ENCODE measurements at places on chromosomes 16 and 17.

DNA sequence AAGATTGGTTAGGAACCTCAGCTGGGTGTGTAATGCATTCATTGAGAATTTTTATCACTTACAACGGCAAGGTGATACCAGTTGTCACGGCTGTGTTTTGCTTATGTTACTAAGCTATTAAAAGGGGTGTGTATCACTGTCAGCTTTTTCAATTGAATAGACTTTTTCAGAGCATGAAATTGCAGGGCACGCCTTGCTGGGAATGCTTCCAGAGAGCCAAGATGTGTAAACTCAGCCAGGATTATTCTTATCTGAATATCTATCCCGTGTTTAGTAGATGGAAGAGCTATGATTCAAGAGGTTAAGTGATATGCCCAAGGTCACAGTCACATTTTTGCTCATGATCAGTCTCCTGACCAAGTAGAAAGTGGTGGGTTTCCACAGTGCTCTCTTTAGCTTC lies 6.6 kb upstream of the TEKT3 start:
- no peak for DNase-seq

- no peak for DNase-seq
Measured at GRCh38 chr16:78362524-78363135, 263.2 kb downstream of the WWOX start.

- DNase-seq, result no peak
Measured at GRCh38 chr16:88317613-88317965, 65.2 kb upstream of the ZNF469 start.

GRCh38 chr17:29107933-29108822 lies 65.2 kb downstream of the PIPOX start:
- DNase-seq, result no peak

DNA sequence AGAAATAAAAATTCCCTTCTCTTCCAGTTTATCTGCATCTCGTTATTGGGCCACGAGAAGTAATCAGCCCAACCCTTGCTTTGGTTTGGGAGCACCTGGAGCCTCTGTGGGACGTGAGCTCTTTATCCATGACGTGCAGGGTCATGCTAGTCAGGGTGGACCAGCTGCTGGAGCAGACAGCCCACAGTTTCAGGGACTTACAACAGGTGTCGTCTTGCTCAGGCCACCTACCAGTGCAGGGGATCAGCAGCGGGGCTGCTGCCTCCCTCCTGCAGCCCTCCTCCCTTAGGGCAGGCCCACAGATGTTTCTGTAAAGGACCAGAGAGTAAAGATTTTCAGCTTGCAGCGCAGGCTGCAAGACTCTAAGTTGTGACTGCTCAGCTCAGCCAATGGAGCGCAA lies 16.9 kb downstream of the ADAD2 start:
- no peak for DNase-seq

DNA sequence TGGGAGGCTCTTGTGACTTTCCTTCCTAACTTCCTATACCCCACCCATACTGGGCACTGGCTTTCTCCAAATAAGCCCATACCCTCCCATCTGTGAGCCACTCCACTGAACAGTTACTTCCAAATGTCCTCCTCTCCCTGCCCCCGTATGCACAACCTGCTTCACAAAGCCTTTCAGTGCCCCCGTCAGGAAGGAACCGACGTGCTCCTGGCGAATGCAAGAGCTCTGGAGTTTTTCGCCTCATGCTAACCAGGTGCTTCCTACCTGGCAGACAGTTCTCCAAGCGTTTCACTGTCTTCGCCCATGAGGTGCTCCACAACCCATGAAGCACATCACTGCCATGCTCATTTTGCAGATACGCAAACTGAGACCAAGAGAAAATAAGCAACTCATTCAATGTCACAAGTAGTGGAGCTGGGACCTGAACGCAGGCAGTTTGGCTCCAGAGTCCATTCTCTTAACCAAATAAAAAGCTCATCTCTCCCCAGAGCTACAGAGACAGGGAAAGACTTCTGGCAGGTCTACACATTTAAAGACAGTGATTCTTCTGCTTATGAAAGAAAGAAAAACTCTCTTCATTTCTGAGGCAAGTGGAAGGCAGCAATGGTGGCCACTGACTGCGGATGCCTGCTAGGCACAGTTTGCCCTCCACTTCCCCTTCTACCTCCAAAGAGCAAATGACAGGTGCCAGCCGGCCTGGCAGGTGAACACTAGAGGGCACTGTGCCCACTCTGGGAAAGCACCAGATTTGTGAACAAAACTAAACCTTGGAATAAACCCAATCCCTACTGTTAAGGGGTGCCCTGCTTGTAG lies 23.8 kb downstream of the SPHK1 start:
- DNase-seq, result peak; percentile 88

GRCh38 chr17:73814075-73814474 lies 169.8 kb upstream of the SDK2 start:
- DNase-seq, result no peak

- peak; percentile 83 for DNase-seq
Measured at GRCh38 chr17:36935671-36936454, 1.4 kb upstream of the LHX1 start.

DNA sequence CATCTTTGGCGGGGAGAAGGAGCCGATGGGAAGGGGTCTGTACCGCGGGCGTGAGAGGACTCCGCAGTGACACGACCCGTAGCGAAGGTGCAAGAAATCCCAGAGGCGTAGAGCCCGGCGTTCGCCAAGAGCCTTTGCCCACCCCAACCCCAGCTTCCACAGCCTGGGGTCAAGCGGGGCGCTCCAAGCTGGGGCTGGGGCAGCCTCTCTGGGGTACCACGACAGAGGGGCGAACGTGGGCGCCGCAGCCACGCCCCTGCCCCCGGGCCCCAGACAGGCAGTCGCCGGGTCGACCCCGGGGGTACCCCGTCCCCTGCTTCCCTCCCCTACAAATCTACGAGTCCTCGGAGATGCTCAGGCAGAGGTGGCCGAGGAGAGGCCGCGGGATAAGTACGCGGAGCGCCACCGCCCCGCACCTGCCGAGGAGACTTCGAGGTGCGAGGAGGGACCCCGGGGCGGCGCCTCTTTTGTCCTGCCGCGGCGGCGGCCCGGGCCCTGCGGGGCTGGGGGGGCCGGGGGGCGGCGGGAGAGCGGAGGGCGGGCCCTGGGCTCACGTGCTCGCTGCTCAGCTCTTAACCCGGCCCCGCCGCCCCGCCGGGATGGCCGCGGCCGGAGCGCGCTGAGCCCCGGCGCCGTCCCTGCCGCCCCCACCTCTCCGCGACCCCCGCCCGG lies at the start of gene ADAM11:
Gene ADAM11 (plus strand): TSS at position 575 of the 672 bp plus-strand sequence. CDS start 212 bp downstream, outside the sequence.
- DNase-seq, result no peak

DNA sequence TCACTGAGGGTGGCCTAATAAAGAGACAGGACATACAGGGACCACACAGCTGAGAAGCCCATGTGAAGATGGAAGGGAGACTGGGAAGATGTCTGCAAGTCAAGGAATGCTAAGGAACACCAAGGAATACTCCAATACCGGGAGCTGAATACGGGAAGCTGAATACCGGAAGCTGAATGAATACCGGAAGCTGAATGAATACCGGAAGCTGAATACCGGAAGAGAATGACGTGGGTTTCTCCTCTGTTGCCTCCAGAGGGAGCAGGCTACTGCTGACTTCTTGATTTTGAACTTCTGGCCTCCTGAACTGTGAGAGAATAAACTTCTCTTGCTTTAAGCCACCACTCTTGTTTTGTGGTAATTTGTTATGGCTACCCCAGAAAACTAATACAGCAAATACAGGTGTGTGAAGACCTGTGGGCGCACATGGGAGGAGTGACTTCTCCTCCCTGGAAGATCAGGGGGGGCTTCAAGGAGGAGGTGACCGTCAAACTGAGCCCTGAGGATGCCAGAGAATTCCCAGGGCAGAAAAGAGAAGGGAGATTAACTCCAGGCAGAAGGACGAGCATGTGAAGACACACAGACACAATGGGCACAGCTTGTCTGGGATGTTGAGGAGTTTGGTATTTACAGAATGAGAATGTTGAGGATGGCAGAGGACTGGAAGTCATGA lies 259.9 kb downstream of the IRF8 start:
- DNase-seq, result no peak

DNA sequence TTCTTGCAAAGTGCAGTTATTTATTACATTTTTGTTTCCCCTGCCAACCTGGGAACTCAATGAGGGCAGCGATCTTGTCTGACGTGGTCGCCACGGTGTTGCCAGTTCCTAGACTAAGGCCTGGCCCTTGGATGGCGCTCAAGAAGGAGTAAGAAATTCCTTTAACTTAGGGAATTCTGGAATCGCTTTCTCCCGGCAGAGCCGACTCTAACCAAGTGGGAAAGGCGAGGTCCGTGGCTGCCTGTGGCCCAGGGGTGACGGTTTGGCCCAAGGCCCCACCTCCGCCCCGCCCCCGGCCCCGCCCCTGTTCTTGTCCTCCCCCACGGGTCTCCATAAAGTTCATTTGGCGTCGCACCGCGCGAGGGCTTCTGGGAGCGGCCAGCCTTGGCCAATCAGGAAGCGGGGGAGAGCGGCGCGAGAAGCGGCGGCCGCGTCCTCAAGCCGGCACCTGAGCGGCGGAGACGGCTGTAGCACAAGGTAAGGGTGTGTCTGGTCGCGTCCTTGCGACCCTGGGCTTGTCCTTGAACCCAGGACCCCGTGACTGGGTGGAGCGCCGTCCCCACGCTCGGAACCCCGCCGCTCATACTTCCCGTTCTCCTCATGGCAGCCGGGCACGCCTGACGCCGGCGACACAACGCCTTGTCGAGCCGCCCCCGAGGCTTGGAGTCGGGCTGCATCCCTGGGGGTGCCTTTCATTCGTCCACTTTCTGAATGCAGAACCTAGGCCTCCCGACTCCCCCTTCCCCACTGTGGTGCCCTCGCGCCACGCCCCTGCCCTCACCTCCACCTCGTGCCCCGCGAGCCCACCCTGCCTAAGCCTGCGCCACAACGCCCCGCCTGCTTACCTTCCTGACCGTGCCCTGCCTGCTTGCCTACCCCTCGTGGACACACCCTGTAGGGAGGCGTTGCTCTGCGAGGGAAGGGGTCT lies at the start of gene NUP93:
Gene NUP93 (plus strand): TSS at position 395 of the 928 bp plus-strand sequence. CDS start 18,119 bp downstream, outside the sequence.
- DNase-seq, result peak; percentile 87

DNA sequence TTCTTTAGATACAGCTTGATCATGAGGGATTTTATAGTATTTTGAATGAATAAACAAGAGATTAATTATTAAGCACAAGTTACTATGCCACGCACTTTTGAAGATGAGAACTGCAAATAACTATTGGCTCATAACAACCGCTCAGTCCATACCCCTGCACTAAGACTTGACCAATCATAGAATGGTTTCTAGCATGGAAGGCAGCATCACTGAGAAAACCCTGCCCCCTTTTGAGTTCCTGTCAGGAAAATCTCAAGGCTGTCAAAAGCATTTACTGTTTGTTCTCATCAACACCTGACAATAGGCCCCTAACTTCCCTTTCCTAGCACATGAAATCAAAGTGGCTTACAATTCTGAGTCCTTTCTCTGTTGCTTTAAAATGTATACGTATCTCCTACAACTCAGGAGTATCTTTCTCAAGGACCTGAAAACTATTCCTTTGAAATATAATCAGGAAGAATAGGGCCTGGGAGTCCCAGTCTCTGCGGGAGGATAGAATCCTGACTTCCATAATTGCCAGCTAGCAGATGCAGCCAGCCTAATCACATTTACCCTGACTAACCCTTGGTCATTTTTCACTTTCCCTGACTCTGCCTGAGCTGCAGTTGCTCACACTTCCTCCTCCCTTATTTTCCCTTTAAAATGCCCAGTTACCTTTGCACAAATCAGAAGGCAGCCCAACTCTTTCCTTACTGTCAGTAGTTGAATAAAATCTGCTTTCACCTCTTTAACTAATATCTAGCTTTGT lies 9.1 kb upstream of the MMD start:
- no peak for DNase-seq

DNA sequence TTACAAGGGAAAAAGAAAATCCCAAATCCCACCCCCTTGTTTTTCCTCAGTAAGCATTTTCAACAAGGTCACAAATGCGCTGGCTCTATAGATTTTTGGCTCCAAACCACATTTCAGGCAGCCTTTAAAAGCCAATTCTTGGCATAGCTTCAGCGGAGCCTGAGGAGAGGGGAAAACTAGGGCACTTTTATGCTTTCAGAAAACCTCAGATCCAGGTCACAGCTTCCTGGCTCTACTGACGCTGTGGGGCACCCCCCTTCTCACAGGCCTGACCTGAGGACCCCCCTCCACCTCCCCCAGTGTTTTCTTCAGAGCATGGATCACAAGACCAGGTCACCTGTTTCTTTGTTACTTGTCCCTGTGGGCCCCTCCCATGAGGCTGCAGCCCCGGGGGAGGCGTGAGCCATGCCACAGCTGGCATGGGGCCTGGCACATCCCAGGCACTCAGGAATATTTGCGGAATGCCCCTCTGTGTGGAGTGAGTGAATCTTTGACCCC lies 30.1 kb upstream of the MTSS2 start:
- DNase-seq, result no peak
